ENCODE measurements at places on chromosomes 7 and 10. TPM values are rescaled to one million over a fixed set of nuclear protein-coding genes. Genes with fewer than 3 reads are reported as not detected.

The CPVL gene
- total RNA-seq = 1.1 TPM

The EFCAB10 gene
- under 0.01 TPM for total RNA-seq

The VIM gene
- 10,700 TPM for total RNA-seq

The STMP1 gene
- 11.2 TPM for total RNA-seq

The TMEM229A gene
- total RNA-seq = not detected

The HKDC1 gene
- total RNA-seq = 0.14 TPM

The SPDYE9 gene
- not detected for total RNA-seq

The CD36 gene
- 8.8 TPM for total RNA-seq

The RELN gene
- 0.14 TPM for total RNA-seq

The UTF1 gene
- not detected for total RNA-seq

The GPR26 gene
- total RNA-seq = not detected

The DKK1 gene
- total RNA-seq = 101 TPM

The FXYD4 gene
- not detected for total RNA-seq

The CPA2 gene
- not detected for total RNA-seq

The EPHA1 gene
- total RNA-seq = not detected

The GBX1 gene
- total RNA-seq = not detected

The TMEM196 gene
- not detected for total RNA-seq

The GPR37 gene
- total RNA-seq = 4.6 TPM

The ADCY1 gene
- 0.29 TPM for total RNA-seq

The ERVW-1 gene
- not detected for total RNA-seq

The SFTPA1 gene
- not detected for total RNA-seq

The SYT15B gene
- total RNA-seq = 1.3 TPM

The ZNF316 gene
- total RNA-seq = 19.6 TPM

The COBL gene
- total RNA-seq = not detected

The PWWP2B gene
- 12.0 TPM for total RNA-seq

The MBL2 gene
- not detected for total RNA-seq

The PTPN20 gene
- 0.72 TPM for total RNA-seq

The PTF1A gene
- total RNA-seq = not detected

The SEMA3D gene
- total RNA-seq = 1.3 TPM

The CDNF gene
- total RNA-seq = 1.1 TPM

The LRRD1 gene
- total RNA-seq = under 0.01 TPM

The DPYSL4 gene
- total RNA-seq = 5.7 TPM

The ZC3HAV1L gene
- 22.1 TPM for total RNA-seq

The HTR5A gene
- not detected for total RNA-seq

The ZNF425 gene
- total RNA-seq = 1.6 TPM

The ELN gene
- total RNA-seq = 0.86 TPM

The C7orf57 gene
- total RNA-seq = under 0.01 TPM

The VOPP1 gene
- 23.9 TPM for total RNA-seq

Data from placental pericyte (primary cell).